ENCODE measurements at places on chromosomes 3 and 15. TPM values are rescaled to one million over a fixed set of nuclear protein-coding genes. Genes with fewer than 3 reads are reported as not detected.

Gene SERPINI2
- total RNA-seq: not detected

Gene A4GNT
- not detected for total RNA-seq

Gene SCN5A
- 0.76 TPM for total RNA-seq

Gene CCDC54
- total RNA-seq: not detected

Gene BCHE
- total RNA-seq: 1.1 TPM

Gene FILIP1L
- 25.7 TPM for total RNA-seq

Gene HYAL3
- total RNA-seq: 4.4 TPM

Gene LRRC31
- total RNA-seq: not detected

Gene LTF
- not detected for total RNA-seq

Gene SLCO3A1
- 4.1 TPM for total RNA-seq

Gene XCR1
- total RNA-seq: not detected

Gene GPD1L
- total RNA-seq: 6.4 TPM

Gene NCKIPSD
- total RNA-seq: 24.4 TPM

Gene FAM81A
- 1.0 TPM for total RNA-seq

Gene SUCNR1
- 2.0 TPM for total RNA-seq

Gene PSTPIP1
- total RNA-seq: 0.25 TPM

Gene CPNE9
- not detected for total RNA-seq

Gene MCTP2
- 4.4 TPM for total RNA-seq

Gene SEMA7A
- 33.8 TPM for total RNA-seq

Gene GAP43
- 0.16 TPM for total RNA-seq

Gene LEKR1
- total RNA-seq: 0.38 TPM

Gene ANKRD28
- 41.5 TPM for total RNA-seq

Gene ZNF860
- total RNA-seq: 1.9 TPM

Gene ITIH3
- 0.38 TPM for total RNA-seq

Gene OR5K2
- total RNA-seq: not detected

Gene SNTN
- total RNA-seq: not detected

Gene PLSCR4
- 2.9 TPM for total RNA-seq

Gene UNC13C
- total RNA-seq: 0.65 TPM

Gene AHSG
- not detected for total RNA-seq

Gene SERINC4
- not detected for total RNA-seq

Gene COL6A6
- total RNA-seq: under 0.01 TPM

Gene CDCP1
- 70.9 TPM for total RNA-seq

Gene SI
- not detected for total RNA-seq

Gene RARB
- total RNA-seq: 10.1 TPM

Gene GRK7
- not detected for total RNA-seq

Gene RSRC1
- total RNA-seq: 9.5 TPM

Gene ZKSCAN7
- total RNA-seq: 4.9 TPM

Gene ATP8B4
- not detected for total RNA-seq

Gene EPHA3
- total RNA-seq: 0.81 TPM

Gene STAC
- total RNA-seq: 31.0 TPM

Gene NR1I2
- total RNA-seq: under 0.01 TPM

Gene PLA1A
- total RNA-seq: 0.16 TPM

Gene APOD
- total RNA-seq: not detected

Gene HCN4
- total RNA-seq: under 0.01 TPM

Gene MAGEF1
- total RNA-seq: 29.2 TPM

Gene PPM1L
- 6.5 TPM for total RNA-seq

Gene AGBL1
- total RNA-seq: not detected

Gene BRPF1
- 16.1 TPM for total RNA-seq

Gene TRPM1
- total RNA-seq: not detected

Gene DPP8
- 19.6 TPM for total RNA-seq

Gene SLC22A14
- total RNA-seq: 0.16 TPM

Gene SKOR1
- total RNA-seq: 0.25 TPM
